ENCODE measurements at places on chromosomes 2 and 18. TPM values are rescaled to one million over a fixed set of nuclear protein-coding genes. Genes with fewer than 3 reads are reported as not detected.

The POTEC gene
- total RNA-seq: not detected

The SLC8A1 gene
- 7.1 TPM for total RNA-seq

GRCh38 chr18:52348209-52348608 lies 8.2 kb downstream of the DCC start:
- H3K27me3 ChIP-seq: peaks cover 8% of the 10 kb centered on the region
- DNase-seq: no peak
- H3K36me3 ChIP-seq: no peaks in the 10 kb centered on the region
- H3K27ac ChIP-seq: no peak overlapping the region

GRCh38 chr2:241309684-241310117 lies 5.8 kb downstream of the HDLBP start:
- H3K36me3 ChIP-seq: peaks cover 1% of the 10 kb centered on the region
- no peak overlapping the region for H3K4me3 ChIP-seq
- H3K27me3 ChIP-seq: no peaks in the 10 kb centered on the region
- peaks cover 22% of the 10 kb centered on the region for H3K4me1 ChIP-seq
- peak overlapping the region; percentile 16 for H3K27ac ChIP-seq
- no peak for DNase-seq

- peaks cover 2% of the 10 kb centered on the region for H3K36me3 ChIP-seq
- no peak overlapping the region for H3K4me3 ChIP-seq
- DNase-seq: no peak
- peaks cover 24% of the 10 kb centered on the region for H3K27me3 ChIP-seq
Measured at GRCh38 chr2:44777036-44777435, 164.5 kb upstream of the SIX3 start.

- no peak for DNase-seq
- H3K4me3 ChIP-seq: no peak overlapping the region
- H3K27me3 ChIP-seq: peaks cover 2% of the 10 kb centered on the region
- peaks cover 28% of the 10 kb centered on the region for H3K4me1 ChIP-seq
Measured at GRCh38 chr2:29811378-29811777, 110.0 kb downstream of the ALK start.

DNA sequence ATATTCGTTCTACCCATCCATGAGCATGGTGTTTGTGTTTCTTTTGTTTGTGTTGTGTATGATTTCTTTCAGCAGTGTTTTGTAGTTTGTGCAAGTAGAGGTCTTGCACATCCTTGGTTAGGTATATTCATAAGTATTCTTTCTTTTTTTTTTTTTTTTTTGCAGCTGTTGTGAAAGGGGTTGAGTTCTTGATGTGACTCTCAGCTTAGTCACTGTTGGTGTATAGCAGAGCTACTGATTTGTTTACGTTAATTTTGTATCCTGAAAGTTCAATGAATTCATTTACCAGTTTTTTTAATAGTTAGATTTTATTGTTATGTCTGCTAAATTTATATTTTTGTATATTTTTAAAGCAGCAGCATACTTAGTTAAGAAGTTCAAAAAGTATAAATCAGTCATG lies 834.4 kb upstream of the NRXN1 start:
- H3K27me3 ChIP-seq: no peaks in the 10 kb centered on the region
- H3K36me3 ChIP-seq: no peaks in the 10 kb centered on the region
- H3K27ac ChIP-seq: no peak overlapping the region
- H3K4me3 ChIP-seq: no peak overlapping the region
- DNase-seq: no peak

Data from progenitor cell of endocrine pancreas (in vitro differentiated cells).